Cortex of kidney (tissue), 1 donor: ENCODE measurements at places on chromosomes 3 and 15.
A peak's percentile ranks its signal among the peaks of the same experiment; 100 is the strongest.

GRCh38 chr3:164023480-164023879, 1054.8 kb downstream of the SI start:
- no peak for DNase-seq

- DNase-seq = no peak
Observed at GRCh38 chr3:158738653-158739052, 6.4 kb upstream of the RARRES1 start.

DNA sequence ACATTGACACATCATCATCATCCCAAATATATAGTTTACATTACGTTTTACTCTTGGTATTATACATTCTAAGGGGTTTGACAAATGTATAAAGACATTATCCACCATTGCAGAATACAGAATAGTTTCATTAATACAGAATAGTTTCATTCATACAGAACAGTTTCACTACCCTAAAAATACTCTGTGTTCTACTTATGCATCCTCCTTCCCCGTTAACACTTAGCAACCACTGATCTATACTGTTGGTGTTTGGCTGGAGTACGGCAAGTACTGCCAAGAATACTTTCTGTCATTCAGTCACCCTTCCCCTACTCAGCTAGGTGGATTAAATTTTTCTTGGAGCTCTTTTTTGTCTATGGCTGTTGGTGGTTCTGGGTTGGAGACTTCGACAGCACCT, 33.4 kb downstream of the LEKR1 start:
- DNase-seq = no peak

DNA sequence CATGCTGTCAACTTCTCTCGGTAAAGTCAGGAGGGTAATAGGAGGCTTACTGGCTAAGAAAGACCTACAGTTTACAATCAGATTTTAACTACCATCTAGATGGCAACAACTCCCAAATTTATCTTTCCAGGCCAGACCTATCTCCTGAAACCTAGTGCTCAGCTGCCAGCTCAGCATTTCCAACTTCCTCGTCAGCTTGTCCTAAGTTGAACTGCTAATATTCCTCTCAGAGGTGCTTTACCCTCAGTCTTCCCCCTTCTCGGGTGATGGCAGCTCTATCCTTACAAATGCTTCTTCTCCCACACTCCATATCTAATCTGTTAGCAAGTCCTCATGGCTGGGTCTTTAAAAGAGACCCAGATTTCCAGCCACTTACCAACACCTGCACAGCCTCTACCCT, 36.9 kb upstream of the UBE2E2 start:
- no peak for DNase-seq

- DNase-seq = no peak
Observed at GRCh38 chr3:48151058-48151806, 37.0 kb downstream of the CDC25A start.

DNA sequence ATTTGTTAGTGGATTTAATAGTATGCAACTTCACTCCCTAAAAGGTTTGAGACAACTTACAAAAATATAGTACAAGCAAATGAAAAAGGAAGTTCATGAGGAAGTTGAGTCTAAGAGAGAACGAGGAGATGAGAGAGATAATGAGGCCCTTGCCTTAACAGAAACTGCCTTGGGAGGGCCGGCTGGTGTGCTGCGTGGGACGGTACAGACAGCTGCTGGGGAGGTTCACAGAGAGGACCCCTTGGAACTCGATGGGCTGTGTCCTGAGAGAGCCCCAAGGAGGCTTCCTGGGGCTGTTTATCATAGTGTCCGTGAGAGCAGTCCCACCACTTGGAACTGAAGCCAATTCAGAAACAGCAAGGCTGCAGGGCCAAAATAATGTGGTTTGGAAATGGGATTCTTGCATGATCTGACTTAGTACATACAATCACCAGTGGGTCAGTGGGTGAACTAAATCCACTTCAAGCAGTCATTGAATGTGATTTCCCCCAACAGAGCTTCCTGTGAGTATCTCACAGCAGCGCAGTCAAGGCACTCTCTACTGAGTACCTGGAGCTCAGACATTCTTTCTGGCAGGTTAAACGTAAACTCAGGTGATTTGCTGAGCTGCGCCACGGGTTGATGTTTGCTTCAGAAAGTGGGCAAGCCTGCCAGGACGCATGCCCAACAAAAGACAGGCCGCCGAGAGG, 90.8 kb downstream of the CRTC3 start:
- no peak for DNase-seq

- DNase-seq = no peak
Observed at GRCh38 chr3:70550723-70551319, 238.4 kb upstream of the MDFIC2 start.

DNA sequence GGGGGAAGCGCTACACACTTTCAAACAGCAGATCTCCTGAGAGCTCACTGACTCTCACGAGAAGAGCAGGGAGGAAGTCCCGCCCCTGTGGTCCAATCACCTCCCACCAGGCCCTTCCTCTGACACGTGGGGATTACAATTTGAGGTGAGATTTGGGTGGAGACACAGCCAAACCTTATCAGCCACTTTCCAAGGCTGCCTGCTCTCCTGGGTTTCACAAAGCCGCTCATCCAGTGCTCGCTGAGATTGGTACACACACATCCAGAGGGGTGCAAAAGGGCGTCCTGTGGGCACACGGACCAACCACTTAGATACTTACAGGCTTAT, 23.1 kb downstream of the XXYLT1 start:
- DNase-seq = no peak

DNA sequence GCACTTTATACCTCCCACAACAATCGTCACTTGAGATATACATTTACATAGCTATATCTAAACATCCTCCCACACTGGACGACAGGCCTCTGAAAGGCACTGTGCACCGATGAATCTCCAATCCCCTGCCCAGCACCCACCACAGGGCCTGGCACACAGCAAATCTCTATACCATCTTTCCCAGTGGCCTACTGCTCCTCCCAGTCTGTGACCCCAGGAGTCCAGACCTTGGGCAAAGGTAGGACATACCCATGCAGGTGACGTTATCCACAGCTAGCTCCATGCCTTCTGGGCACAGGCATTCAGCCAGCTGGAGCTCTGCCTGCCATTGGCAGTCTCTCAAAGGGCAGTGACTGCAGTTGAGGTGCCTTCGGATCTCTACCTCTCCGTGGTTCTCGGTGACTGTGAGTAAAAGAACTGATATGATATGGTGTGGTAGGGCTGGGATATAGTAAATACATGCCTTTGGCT, 5.8 kb downstream of the LTK start:
- DNase-seq = no peak

GRCh38 chr15:101221902-101222301, 29.9 kb downstream of the CHSY1 start:
- no peak for DNase-seq

DNA sequence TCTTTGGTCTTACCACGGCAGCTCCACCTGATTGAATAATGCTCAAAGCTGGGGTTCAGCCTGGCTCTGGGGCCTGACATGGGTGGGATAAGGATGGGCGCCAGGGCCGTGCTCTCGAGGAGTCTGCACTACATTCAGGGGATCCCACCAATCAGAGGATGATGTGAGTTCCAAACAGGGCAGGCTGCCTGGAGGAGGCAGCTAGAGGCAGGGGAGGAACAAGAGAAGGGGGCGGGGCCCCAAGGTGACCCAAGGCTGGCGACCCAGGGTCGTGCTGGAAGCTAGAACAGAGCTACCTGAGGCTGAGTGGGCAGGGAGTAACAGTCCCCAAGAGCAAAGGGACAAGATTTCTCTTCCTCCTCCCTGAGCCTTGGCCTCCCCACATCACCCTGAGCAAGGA, 56.1 kb downstream of the PCSK6 start:
- DNase-seq = no peak

DNA sequence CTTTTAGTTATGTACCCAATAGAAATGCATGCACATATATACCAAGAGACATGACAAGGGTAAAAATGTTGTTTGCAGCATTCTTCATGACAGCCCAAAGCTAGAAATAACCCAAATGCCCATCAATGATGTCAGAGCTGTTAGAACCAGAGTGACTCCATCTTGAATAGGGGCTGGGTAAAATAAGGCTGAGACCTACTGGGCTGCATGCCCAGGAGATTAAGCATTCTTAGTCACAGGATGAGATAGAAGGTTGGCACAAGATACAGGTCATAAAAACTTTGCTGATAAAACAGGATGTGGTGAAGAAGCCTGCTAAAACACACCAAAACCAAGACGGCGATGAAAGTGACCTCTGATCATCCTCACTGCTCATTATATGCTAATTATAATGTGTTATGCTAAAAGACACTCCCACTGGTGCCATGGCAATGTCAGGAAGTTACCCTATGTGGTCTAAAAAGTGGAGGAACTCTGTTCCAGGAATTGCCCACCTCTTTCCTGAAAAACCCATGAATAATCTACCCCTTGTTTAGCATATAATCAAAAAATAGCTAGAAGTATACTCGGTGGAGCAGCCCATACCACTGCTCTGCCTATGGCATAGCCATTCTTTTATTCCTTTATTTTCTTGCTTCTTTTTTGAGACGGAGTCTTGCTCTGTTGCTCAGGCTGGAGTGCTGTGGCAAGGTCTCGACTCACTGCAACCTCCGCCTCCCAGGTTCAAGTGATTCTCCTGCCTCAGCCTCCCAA, 32.9 kb downstream of the ZBTB11 start:
- no peak for DNase-seq

DNA sequence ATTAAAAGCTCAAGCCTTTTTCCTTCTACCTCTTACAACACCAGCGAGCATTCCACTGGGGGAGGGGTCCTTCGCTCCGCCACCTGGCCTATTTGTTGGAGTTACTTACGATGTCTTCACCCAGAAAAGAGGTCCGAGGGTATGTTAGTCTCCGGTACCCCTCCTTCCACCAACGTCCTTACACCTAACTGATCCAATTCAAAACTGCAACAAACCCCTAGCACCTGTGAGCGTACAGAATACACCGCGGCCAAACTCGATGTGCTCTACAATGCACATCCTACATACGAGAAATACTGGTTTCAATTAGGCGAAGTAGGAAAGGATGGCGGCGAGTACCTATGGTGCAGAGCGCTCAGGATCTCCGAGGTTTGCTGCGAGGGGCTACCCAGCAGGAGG, 944 bp downstream of the SLITRK3 start:
- DNase-seq = no peak

GRCh38 chr15:89230277-89230676, 8.9 kb upstream of the RLBP1 start:
- no peak for DNase-seq

DNA sequence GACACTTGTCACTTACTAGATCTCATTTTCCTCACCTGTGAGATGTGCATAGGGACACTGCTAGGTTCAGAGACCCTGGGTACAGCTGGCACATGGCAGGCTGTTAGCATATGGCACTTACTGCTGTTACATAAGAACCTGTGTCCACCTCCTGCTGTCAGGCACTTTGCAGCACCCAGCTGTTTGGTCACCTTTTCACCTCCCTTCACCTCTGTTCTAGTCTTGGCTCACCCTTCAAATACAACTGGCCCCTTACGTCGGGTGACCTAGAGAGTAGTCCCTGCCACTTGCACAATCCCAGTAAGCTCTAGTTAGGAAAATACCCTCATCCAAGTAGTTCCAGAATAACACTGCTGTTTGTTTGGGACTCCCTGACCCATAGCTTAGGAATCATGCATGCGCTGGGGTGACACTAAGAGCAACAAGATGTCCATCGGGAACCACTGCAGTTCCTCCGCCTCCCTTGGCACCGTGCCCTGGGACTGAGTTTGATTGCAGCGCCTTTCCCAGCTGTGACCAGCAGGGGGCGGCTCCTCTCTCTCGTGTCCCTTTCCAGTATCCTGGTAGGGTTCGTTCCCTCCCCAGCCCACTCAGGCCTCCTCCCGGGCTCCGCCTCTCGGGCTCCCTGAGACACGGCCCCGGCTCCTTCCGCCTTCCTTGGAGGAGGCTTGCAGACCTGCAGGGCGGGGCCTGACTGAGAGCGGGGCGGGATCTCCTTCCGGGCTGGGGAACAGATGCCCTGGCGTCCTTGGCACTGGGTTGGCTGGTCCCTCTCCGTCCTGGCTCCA, 78.6 kb downstream of the ABHD5 start:
- peak; percentile 17 for DNase-seq
